ENCODE measurements at places on chromosomes 4 and X. TPM values are rescaled to one million over a fixed set of nuclear protein-coding genes. Genes with fewer than 3 reads are reported as not detected.

GRCh38 chr4:11038926-11039325, 354.4 kb upstream of the CLNK start:
- H3K27ac ChIP-seq = no peak overlapping the region
- no peaks in the 10 kb centered on the region for H3K4me1 ChIP-seq
- no peaks in the 10 kb centered on the region for H3K36me3 ChIP-seq
- H3K27me3 ChIP-seq = no peaks in the 10 kb centered on the region

DNA sequence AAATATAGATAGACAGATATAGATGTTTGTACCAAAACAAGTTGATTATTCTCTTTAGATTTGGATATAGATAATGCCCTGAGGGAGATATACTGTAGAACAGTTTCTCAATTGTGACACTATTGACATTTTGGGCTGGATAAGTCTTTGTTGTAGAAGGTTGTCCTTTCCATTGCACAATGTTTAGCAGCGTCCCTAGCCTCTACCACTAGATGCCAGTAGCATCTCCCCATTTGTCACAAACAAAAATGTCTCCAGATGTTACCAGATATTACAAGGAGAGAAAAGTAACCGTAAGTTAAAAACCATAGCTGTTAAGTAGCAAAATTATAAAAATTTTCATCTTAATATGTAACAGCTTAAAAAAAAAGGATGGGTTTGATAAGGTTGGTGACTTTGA, 2595.3 kb downstream of the ARAP2 start:
- DNase-seq = peak; percentile 21
- no peak overlapping the region for H3K27ac ChIP-seq
- no peak overlapping the region for H3K4me3 ChIP-seq
- no peaks in the 10 kb centered on the region for H3K36me3 ChIP-seq
- H3K27me3 ChIP-seq = no peaks in the 10 kb centered on the region
- no peaks in the 10 kb centered on the region for H3K4me1 ChIP-seq

GRCh38 chr4:24973747-24974601, 56.8 kb downstream of the LGI2 start:
- H3K4me1 ChIP-seq = no peaks in the 10 kb centered on the region
- no peaks in the 10 kb centered on the region for H3K27me3 ChIP-seq
- no peaks in the 10 kb centered on the region for H3K36me3 ChIP-seq

- H3K27me3 ChIP-seq = no peaks in the 10 kb centered on the region
- peaks cover 31% of the 10 kb centered on the region for H3K4me1 ChIP-seq
- no peak for DNase-seq
- no peak overlapping the region for H3K27ac ChIP-seq
Measured at GRCh38 chr4:6944301-6945051, 34.9 kb downstream of the TBC1D14 start.

The PNMA6F gene
- total RNA-seq = not detected

DNA sequence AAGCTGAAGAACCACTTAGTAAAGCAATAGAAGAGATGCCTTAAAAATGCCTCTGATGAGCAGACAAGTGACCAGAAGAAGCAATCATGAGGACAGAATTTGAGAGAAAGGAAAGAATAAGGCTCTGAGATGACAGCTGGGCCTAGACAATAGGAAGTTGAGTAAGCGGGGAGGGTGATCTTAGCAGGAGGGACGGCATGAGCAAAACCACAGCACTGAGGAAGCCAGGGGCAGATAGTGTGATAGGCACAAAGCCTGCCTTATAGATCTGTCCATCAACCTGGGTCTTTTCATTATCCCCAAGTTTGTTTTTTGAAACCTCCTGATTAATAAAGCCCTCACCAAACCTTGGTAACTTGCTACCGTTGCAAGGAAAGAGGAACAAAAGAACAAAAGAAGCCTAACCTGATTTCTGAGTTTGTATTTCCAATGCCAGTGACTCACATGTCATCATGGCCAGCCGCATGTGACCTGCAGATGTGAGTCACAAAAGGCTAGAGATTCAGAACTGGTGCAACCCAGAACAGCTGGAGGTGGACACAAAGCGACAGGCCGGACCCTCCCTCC, 55.7 kb upstream of the PPARGC1A start:
- no peaks in the 10 kb centered on the region for H3K27me3 ChIP-seq
- DNase-seq = no peak
- H3K4me1 ChIP-seq = no peaks in the 10 kb centered on the region
- H3K36me3 ChIP-seq = no peaks in the 10 kb centered on the region
- no peak overlapping the region for H3K4me3 ChIP-seq
- H3K27ac ChIP-seq = no peak overlapping the region

- H3K4me3 ChIP-seq = no peak overlapping the region
- DNase-seq = no peak
- no peaks in the 10 kb centered on the region for H3K36me3 ChIP-seq
- no peak overlapping the region for H3K27ac ChIP-seq
Measured at GRCh38 chrX:116872931-116873330, 410.2 kb upstream of the CT83 start.

DNA sequence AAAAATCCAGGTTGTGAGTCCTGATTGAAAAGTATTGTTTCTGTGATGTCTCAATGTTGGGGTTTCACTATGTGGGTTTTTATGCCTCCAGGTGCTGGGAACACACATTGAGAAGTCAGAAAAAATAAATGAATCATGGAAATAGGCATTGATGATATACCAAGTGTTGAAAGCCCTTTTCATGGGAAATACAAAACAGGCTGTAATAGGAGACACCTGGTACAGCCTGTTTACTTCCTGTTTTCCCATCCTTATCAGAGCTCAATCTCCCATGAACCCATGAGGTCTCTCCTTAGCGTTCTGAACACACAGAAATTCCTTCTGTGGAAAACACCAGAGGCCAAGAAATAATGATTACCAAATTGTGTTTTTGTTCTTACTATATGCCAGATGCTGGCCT, 106.3 kb upstream of the BOD1L1 start:
- H3K27ac ChIP-seq = no peak overlapping the region
- 0 out of 2 replicates have a peak, but pooled peaks cover 1% of the 10 kb centered on the region for H3K27me3 ChIP-seq
- H3K36me3 ChIP-seq = no peaks in the 10 kb centered on the region
- no peak for DNase-seq
- no peak overlapping the region for H3K4me3 ChIP-seq

DNA sequence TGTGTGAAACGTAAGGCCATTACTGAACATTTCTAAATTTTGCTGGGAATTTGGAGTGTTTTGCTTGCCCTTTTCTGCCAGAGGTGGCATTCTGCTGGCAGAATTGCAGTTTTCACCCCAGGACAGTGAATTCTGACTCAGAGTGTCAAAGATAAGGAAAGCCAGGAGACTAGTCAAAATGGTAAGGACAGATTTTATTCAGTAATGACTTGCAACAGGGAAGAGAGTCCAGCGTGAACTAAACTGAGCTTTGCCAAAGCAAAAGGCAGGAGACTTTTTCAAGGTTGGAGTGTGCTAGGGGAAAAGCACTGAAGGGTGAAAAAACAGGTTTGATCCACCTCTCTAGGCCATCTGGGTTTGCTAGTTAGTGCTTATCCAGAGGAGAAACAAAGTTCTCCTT, 19.4 kb downstream of the MRFAP1 start:
- no peak overlapping the region for H3K4me3 ChIP-seq
- no peak for DNase-seq
- peaks cover 2% of the 10 kb centered on the region for H3K4me1 ChIP-seq
- H3K36me3 ChIP-seq = no peaks in the 10 kb centered on the region
- H3K27me3 ChIP-seq = no peaks in the 10 kb centered on the region

- no peak for DNase-seq
- H3K4me1 ChIP-seq = no peaks in the 10 kb centered on the region
- no peak overlapping the region for H3K27ac ChIP-seq
- no peaks in the 10 kb centered on the region for H3K36me3 ChIP-seq
- peak overlapping the region; percentile 75 for H3K4me3 ChIP-seq
Measured at GRCh38 chrX:2692221-2693112, 1.4 kb downstream of the CD99 start.

GRCh38 chrX:3757510-3758025, 44.1 kb upstream of the PRKX start:
- no peaks in the 10 kb centered on the region for H3K27me3 ChIP-seq
- H3K4me3 ChIP-seq = no peak overlapping the region
- no peaks in the 10 kb centered on the region for H3K36me3 ChIP-seq
- no peak overlapping the region for H3K27ac ChIP-seq
- DNase-seq = no peak

The MAOA gene
- 13.6 TPM for total RNA-seq

The NHS gene
- total RNA-seq = 5.7 TPM

The SMR3B gene
- total RNA-seq = not detected

DNA sequence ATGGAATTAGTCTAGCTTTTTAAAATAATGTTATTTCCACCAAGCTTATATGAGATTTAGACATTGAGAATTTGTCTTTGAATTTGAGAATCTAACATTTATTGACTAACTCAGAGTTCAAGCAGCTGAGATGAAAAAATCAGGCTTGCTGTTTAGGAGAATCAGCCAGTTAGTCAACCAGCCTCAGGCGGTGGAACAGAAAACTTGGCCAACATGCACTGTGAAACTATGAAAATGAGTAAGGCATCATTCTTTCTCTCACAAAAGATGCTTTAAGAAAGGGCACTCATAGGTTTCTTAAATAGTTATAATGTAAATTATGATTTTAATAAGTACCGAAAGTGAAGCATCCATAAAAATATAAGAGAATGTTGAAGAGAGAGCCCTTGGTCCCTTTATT, 84.2 kb downstream of the NFKB1 start:
- no peak overlapping the region for H3K4me3 ChIP-seq
- no peak overlapping the region for H3K27ac ChIP-seq
- DNase-seq = no peak
- no peaks in the 10 kb centered on the region for H3K36me3 ChIP-seq

- no peaks in the 10 kb centered on the region for H3K36me3 ChIP-seq
- no peak for DNase-seq
- no peak overlapping the region for H3K27ac ChIP-seq
- H3K4me3 ChIP-seq = no peak overlapping the region
- no peaks in the 10 kb centered on the region for H3K4me1 ChIP-seq
Measured at GRCh38 chr4:72536443-72536842, 32.6 kb downstream of the ADAMTS3 start.

- peak within 1 kb of the TSS; percentile 81 for H3K4me3 ChIP-seq
- peaks cover 3% of the 10 kb centered on the region for H3K36me3 ChIP-seq
- no peaks in the 10 kb centered on the region for H3K27me3 ChIP-seq
- H3K4me1 ChIP-seq = peaks cover 8% of the 10 kb centered on the region
- peak within 1 kb of the TSS; percentile 50 for H3K27ac ChIP-seq
Measured at GRCh38 chrX:30215357-30215843, at the start of gene MAGEB2. MAGEB2 (plus strand) TSS chrX:30215563; CDS start chrX:30218581, 3,018 bp downstream.

GRCh38 chr4:52825460-52826090, 36.5 kb upstream of the RASL11B start:
- H3K36me3 ChIP-seq = no peaks in the 10 kb centered on the region
- H3K27me3 ChIP-seq = no peaks in the 10 kb centered on the region
- H3K4me3 ChIP-seq = no peak overlapping the region
- H3K27ac ChIP-seq = no peak overlapping the region
- H3K4me1 ChIP-seq = peaks cover 18% of the 10 kb centered on the region
- DNase-seq = peak; percentile 16

- no peak overlapping the region for H3K27ac ChIP-seq
- no peaks in the 10 kb centered on the region for H3K36me3 ChIP-seq
- H3K27me3 ChIP-seq = no peaks in the 10 kb centered on the region
- DNase-seq = no peak
Measured at GRCh38 chr4:137702512-137702911, 170.2 kb upstream of the PCDH18 start.

DNA sequence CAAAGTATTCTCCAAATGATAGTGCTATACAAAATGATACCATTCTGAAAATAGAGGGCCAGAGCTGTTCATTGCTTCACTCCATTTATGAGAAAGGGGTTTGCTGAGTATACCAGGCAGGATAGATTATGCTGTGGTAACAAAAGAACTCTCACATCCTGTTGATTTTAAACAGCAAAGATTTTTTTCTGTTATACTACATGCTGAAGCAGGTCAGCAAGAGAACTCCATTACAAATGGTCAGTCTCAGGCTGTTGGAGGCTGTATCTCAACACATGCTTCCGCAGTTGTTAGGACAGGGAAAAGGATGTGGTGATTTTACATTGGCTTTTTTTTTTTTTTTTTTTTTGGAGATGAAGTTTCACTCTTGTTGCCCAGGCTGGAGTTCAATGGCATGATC, 13.7 kb upstream of the KLHL5 start:
- H3K4me1 ChIP-seq = peaks cover 16% of the 10 kb centered on the region
- no peak for DNase-seq
- H3K4me3 ChIP-seq = no peak overlapping the region
- no peaks in the 10 kb centered on the region for H3K27me3 ChIP-seq

GRCh38 chrX:98548519-98548918, 1664.8 kb downstream of the RPA4 start:
- no peaks in the 10 kb centered on the region for H3K27me3 ChIP-seq
- no peak overlapping the region for H3K4me3 ChIP-seq
- no peak overlapping the region for H3K27ac ChIP-seq
- H3K36me3 ChIP-seq = no peaks in the 10 kb centered on the region

DNA sequence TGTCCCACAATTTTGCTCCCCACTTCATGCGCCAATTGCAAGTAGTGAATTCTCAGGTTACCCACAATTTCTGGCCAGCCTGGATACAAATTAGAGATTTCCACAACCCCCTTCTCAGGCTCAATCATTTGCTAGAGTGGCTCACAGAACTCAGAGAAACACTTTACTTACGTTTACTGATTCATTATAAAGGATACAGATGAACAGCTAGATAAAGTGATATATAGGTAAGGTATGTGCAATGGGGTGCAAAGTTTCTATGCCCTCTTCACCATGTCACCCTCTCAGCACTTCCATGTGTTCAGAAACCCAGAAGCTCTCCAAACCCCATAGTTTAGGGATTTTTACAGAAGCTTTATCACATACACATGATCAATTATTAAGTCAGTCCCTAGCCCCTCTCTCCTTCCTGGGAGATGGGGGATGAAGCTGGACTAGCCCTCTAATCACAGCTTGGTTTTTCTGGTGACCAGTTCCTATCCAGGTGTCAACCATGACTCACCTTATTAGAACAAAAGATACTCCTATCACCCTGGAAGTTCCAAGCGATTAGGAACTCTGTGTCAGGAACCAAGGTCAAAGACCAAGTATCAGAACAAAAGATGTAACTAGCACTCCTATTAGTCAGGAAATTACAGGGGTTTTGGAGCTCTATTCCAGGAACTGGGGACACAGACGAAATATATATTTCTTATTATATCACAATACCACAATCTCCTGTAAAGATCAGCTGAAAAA, 33.5 kb upstream of the PRRG1 start:
- no peaks in the 10 kb centered on the region for H3K36me3 ChIP-seq
- no peak overlapping the region for H3K27ac ChIP-seq
- H3K27me3 ChIP-seq = no peaks in the 10 kb centered on the region
- H3K4me3 ChIP-seq = no peak overlapping the region

GRCh38 chr4:147533331-147533730, 52.4 kb downstream of the EDNRA start:
- DNase-seq = no peak
- no peaks in the 10 kb centered on the region for H3K4me1 ChIP-seq
- H3K36me3 ChIP-seq = no peaks in the 10 kb centered on the region
- H3K27ac ChIP-seq = no peak overlapping the region
- H3K4me3 ChIP-seq = no peak overlapping the region
- no peaks in the 10 kb centered on the region for H3K27me3 ChIP-seq

DNA sequence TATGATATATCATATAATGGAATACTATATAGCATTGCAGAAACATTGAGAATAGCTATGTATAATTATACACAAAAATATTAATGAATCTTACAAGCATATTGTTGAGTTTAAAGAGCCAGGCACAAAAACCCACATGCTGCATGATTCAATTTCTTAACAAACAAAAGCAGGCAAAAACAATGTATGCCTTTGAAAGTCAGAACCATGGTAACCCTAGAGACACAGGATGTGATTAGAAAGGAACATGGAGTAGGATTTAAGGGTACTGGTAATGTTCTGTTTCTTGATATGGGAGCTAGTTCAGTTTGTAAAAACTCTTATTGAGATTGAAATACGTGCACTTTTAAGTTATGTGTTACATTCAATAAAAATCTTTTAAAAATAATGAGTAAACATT, 21.5 kb downstream of the CXCL8 start:
- no peaks in the 10 kb centered on the region for H3K4me1 ChIP-seq
- H3K27ac ChIP-seq = no peak overlapping the region
- no peak for DNase-seq

The TMEM154 gene
- 2.4 TPM for total RNA-seq

Data from HCT116 (cell line).